Common myeloid progenitor, CD34-positive (primary cell): ENCODE measurements at places on chromosomes 11 and 22.

DNA sequence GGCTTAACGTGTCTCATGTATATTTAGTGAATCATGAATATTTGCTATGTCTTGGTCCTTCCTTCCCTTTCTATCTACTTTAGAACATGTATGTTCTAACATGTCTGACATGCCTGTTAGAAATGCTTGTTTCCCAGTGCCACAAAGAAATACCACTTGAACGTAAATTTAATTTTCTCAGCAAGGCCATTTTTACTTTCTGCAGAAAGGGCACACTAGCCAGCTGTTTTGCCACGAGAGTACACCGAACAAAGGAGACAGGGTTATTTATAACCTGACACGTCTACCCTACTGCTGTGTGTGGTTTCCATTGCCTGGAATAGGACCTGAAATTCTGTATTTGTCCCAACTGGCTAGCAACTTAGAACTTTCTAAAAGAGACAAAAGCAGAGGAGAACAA is 7.4 kb upstream of the ZBTB44 start:
- no peak for DNase-seq

DNA sequence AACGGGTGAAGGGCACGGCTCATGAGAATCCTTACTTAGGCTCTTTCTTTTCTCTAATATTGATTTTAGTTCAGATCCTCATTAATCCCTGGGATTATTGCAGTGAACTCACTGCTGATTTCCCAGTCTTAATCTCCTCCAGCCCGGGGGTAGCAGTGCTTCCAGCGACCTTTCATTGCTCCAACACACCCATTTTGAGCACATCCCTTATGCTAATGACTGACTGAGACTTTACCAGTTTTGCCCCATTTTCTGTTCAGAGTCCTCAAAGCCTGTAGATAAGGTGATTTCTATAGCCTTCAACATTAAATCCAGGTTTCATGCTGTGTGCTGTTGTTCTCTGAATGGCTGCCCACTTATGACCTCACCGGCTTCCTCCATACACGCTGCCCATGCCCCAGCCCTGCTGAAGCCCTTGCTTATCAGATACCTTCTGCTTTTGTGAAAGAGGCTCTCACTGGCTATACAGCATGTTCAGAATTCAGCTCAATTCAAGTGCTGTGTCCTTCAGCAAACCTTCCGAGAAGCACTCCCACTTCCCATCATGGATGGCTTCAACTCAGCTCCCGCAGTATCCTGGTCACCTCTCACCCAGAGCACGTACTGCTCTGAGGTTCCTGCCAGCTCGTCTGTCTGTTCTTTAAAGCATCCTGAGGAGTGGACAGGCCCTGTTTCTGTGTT is 49.0 kb downstream of the PPFIA1 start:
- peak; percentile 60 for DNase-seq

DNA sequence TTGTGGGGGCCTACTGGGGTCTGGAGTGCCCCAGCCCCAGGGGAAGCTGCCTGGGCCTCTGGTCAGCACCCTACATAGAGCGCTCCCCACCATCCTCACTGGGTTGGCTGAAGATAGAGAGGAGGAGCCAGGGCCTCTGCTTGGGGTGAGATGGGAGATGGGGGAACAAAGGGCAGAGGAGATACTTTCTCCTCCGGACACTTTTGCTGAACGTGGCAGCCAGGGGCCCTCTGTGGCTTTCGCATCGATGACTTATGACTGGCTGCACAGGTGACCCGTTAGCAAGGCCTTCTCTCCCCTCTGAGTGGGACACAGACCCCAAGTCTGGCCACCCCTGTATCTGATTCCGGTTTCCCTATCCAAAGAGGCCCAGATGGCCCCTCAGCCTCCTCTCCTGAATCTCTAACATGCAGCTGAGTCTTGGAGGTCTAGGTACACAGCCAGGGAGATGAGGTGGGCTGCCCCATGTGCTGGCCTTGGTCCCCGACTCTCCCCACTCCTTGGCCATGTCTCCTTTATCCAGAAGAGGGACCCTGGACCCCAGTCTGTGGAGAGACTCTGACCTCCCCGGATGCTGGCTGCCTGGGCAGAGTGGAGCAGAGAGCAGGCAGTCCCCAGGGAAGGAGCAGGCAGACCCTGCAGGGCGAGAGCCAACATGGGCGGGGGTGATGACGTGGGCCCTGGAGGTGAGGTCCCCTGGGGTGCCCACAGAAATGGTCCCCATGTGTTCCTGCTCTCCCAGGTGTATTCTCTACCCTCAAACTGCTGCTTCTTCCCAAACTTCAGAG is 59.3 kb upstream of the NECTIN1 start:
- no peak for DNase-seq

DNA sequence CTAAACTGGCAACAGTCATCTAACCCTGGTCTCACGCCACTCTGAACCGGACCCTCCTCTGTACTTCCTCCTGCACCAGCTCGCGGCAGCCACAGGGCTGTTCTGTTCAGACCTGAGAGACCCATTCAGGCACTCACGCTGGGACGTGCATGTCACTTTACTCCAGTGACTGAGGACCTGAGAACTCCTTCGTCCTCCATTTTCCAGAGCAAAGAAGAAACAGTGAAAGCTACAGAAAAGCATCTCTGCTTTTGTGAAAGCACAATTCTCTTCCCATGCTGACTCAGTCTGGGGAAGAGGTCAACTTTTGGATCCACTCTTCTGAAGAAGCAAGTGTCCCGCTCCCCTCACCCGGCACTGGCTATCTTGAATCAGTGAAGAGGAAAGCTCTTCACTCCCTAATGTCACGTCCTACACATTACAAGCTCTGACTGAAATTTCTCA is 24.5 kb downstream of the PISD start:
- peak; percentile 69 for DNase-seq

GRCh38 chr11:114426280-114426679 is 13.0 kb upstream of the REXO2 start:
- no peak for DNase-seq

- peak; percentile 33 for DNase-seq
Observed at GRCh38 chr11:47272706-47273105, 2.8 kb downstream of the MADD start.

DNA sequence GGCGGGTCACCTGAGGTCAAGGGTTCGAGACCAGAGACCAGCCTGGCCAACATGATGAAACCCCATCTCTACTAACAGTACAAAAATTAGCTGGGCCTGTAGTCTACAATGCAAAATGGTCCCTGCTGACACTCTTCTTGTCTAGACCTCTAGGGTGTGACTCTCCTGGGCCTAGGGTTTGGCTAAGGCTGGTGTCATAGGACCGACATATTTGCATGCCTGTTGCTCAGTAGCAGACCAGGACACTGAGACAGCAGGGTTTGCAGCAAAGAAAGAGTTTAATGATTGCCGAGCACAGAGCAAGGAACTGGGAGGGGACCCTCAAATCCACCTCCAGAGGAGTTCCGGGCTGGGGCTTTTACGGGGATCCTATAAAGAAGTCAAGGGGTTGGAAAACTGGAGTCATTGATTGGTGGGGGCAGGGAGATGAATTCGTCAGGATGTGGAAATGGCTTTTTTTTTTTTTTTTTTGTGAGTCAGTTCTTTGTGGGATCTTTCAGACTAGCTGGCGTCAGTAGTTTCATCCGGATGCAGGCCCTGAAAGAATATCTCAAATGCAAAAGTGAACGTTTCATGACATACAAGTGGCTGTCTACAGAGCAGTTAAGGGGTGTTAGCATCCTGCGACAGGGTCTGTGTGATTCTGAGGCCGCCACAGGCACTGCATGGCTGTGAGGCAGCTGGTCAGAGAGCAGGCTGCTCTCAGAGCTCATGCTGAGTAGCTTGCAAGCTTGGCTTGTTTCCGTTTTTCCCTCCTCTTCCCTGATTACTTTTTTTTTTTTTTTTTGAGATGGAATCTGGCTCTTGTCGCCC is 27.2 kb upstream of the A4GALT start:
- DNase-seq = no peak

DNA sequence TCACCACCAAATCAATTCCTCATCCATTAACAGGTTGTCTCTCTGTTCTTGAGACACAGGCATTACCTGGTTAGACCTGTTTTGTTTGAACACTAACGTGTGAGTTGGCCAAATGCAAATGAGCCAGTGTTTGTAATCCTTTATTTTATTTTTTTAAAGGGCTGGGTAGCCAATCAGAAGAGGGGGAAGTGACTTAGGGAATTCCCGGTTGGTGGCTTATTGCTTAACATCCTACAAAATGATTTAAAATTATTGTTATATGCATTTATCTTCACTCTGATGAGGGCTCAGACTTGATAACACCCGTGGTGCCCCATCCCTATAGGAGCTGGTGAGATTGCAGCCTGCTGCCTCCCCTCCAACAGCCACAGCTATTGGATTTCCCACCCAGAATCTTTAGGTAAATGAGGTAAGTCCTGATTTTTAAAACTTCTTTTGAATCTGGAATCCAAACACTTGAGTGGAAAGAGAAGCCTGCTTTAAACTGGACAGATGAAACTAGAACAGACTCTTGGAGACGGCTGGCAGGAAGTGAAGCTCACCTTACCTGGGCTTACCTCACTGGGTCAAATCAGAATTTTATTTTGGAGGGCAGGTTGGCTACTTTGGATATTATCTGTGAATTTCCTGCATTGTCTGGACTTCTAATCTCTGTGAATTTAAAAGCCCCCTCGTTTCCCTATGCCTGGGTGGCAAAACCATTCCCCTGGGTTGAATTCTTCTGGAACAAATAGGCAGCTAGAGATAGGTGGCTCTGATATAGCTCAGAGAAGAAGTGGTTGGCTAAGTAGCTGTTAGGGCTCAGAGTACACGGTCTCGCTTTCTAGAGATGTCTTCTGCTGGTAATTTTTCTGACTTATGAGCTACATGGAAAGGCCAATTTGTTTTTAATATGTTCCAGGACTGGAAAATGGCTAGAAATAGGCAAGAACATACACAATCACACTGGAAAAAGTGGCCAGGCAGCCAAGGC is at the start of gene EHF:
TSS of gene EHF (plus strand) at position 274 of the 973 bp plus-strand sequence. CDS start 21,538 bp downstream, outside the sequence.
- DNase-seq = no peak

DNA sequence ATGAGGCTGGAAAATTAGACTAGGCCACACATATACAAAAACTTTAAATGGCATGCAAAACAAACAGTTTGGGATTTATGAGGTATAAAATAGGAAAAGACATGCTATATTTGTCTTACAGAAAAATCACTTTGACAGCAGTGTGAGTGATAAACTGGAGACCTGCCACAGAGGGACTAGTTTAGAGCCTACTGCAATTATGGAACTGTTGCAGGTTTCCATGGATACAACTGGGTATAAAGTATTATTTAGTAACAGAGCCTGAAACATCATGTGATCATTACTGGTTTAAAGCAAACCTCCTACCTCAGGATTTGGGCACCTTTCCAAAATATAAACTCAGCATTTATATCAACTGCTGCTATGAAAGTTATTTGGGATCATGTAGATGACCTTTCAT is 1032.5 kb downstream of the DLG2 start:
- no peak for DNase-seq

GRCh38 chr11:12242966-12243365 is 132.6 kb downstream of the MICAL2 start:
- DNase-seq = no peak

GRCh38 chr22:49767355-49768062 is 60.2 kb downstream of the BRD1 start:
- peak; percentile 73 for DNase-seq

GRCh38 chr22:46195487-46196165 is 45.3 kb downstream of the PPARA start:
- DNase-seq = no peak

DNA sequence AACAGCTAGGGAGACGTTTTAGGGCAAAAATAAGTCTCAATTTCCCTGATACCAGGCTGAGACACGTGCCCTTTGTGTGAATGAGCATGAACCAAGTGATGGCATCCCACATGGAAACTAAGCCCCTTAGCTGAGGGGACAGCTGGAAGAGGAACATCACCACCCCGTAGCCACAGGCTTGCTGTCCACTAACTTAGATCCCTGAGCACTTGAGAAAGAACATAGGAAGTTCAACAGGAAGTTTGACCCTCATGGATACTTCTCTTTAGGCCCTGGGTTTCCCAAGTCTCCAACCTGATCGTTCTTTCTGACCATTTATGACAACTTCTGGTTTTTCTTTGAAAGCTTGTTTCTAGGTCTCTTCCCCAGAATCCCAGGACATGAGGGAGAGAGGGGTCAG is 11.6 kb upstream of the CKAP5 start:
- DNase-seq = no peak

- DNase-seq = no peak
Observed at GRCh38 chr11:12382451-12382850, 5.1 kb downstream of the PARVA start.

DNA sequence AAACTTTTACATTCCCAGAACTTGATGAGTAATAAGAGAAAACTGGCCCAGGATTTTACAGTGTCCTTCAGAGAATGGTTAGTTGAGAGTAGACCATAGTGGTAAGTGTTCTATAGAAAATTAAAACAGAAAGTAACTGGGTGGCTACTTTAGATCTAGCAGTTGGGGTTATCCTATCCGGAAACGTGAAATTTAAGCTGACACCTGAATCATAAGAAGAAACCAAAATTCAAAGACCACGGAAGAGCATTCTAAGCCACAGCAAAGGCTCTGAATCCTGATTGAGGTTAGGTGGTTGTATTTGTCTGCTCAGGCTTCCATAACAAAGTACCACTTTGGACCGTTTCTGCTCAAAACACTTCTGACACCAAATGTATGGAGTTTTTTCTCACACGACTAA is 34.0 kb downstream of the TTC17 start:
- DNase-seq = no peak

DNA sequence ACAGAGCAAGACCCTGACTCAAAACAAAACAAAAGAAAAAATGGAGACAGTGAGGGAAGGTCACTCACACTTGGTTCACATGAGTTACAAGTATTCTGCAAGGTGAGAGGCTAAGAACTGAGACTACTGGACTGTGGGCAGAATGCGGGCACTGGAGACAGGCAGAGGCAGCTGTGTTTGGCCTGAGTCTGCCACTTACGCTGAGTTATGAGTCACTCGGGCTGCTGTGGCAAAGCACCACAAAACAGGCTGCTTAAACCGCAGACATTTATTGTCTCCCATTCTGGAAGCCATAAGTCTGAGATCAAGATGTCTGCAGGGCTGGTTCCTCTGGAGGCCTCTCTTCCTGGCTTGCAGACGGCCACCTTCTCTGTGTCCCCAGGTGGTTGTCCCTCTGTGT is 122.8 kb downstream of the SHANK2 start:
- DNase-seq = no peak

- DNase-seq = no peak
Observed at GRCh38 chr11:103497268-103497667, 388.0 kb downstream of the DYNC2H1 start.
